ENCODE measurements at places on chromosomes 3 and 15. TPM values are rescaled to one million over a fixed set of nuclear protein-coding genes. Genes with fewer than 3 reads are reported as not detected.

DNA sequence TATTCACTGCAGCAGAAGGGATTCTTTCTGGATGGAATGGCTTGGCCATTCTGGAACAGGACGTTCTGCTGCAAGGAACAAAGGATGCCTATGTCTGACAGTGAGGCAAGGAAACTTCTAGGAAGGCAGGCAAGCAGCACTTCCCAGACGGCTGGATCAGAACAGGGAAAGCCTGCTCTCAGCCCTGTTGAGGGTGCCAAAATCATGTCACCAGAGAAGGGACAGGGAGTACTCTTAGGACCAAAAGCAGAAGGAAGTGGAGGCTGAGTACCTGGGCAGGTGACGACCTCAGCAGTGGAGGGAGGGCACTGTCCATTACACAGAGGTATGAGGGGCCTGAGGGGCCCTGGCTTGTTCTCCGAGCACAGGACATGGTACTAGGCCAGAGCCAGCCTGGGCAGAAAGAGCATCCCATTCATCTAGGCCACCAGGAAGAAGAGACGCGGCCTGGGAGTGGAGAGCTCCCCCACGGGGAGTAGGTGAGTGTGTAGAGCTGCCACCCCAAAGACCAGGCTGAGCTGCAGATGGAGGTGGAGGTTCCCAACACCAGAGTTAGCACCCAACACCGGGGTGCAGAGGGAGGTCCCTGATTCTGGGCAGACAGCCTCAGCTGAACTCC, 9.6 kb downstream of the KLF15 start:
- DNase-seq: no peak

DNA sequence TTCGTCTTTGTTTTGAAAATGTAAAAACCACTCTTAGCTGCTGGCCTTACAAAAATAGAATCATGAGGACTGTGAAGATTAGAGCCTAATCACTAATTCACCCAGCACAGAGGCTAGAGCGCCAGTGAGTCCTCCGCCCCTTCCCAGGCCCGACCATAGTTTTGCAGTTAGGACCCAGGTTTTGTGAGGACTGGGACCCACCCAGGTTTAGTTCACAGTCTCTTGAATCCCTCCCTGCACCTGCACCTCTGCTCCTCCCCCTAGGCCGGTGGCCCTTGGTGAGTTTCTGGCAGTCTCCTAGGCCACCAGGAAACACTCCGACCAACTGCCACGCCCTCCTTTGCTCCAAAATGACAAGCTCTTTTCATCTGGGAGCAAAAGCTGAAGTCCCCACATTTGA, 136.0 kb upstream of the CCDC54 start:
- DNase-seq: no peak

GRCh38 chr15:68298882-68299381, 21.4 kb downstream of the FEM1B start:
- no peak for DNase-seq

GRCh38 chr15:45259796-45260195, 7.8 kb downstream of the SLC28A2 start:
- DNase-seq: no peak

DNA sequence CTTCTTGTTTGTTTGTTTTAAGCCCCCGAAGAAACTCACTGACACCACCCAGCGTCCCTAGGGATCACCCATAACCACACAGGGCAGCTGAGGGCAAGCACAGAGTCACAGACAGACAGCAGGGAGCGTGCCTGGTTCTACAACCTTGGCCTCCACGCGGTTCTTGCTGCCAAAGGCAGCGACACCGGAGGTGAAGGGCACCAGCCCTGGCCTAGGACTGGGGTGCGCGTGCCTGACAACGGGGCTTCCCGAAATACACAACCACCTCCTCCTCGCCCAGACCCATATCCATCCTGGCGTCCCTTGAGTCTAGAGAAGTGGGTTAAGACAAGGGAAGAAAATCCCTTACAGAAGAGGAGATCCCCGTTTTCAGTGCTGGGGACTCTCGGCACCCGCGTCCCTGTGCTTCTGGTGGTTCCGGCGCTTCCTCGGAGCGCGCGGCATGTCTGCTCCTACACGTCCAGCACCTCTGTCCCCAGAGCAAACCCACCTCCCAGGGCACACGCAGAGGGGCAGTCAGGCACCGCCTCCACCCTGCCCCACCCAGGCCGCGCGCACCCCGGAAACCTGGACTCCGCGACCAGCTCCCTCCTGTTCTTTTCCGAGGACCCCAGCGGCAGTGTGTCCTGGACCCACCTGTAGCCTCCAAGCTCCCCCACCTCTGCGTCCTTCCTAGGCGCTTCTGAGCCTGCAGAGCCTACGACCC, 911 bp downstream of the RFTN1 start:
- DNase-seq: no peak

GRCh38 chr3:136251511-136251910, 1.4 kb downstream of the PCCB start:
- no peak for DNase-seq

DNA sequence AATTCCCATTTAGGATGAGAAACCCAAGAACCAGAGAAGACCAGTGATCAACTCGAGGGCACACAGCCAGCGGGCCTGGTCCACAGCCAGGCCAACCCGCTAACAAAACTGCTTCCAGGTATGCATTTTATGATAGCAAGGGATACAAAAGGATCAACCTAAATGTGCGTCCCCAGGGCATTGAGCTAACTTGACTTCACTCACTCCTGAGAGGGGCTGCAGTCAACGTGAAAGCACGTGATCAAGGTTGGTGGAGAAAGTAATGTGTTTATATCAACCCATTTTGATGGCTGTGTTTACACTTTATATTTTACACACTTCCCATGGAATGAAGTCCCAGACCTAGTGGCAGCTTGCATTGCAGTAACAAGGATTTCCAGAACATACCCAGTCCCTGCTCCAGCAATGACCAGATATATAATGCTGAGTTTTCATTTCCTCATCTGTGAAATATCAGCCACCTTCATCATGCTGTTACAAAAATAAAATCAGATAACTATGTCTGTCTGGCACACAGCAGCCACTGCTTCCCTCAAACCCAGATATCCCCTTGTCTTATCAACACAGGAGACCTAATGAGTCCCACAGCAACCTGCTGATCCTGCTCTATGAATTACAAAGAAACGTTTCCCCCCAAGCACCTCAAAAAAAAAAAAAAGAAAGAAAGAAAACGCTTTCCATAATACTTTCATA, 2.0 kb downstream of the KLHL6 start:
- no peak for DNase-seq

The GOLGA8H gene
- 1.2 TPM for total RNA-seq

The CCR2 gene
- 2.9 TPM for total RNA-seq

The ACTC1 gene
- total RNA-seq: 126 TPM

The RAB43 gene
- total RNA-seq: 3.9 TPM

The LRRN1 gene
- total RNA-seq: 20.9 TPM
